Heart left ventricle (tissue), 16 donors: ENCODE measurements at places on chromosomes 1 and 21.

DNA sequence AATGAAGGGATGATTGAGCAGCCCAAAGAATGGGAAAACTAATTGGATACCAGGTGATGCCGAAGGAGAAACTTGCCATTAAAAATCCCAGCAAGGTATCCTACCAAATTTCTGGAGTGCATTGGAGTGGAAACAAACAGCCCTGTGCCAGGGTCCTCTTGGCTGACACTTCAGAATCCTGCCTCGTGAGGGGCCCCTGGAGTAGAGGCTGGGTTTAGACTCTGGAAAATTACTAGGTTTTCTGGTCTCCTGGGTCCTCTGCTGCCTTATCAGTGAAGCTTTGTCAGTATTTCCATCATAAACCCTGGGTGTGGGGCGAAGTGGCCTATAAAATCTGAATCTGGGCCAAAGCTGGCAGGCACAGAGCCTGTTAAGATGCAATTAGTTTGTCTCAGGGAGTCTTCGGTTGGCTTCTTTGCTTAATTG, 289.2 kb upstream of the USP24 start:
- DNase-seq: no peak

- no peak for DNase-seq
Observed at GRCh38 chr1:80926531-80926930, 874.2 kb upstream of the ADGRL2 start.

DNA sequence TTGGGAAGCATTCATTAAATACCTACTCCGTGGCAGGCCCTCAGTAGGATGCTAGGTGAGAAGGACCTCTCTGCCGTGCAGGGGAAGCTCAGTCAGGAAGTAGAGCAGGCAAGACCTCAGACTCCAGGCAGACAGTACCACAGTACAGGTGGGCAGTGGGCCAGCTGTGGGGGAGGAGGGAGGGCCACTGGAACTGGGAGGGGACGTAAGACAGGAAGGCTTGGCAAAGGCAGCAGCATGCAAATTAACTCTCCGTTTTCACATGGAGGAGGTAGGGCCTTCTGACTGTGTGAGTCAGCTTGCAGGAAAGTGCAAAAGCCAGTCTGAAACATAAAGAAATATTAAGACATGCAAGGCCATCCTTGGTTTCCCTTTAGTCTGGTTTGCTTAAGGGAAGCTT, 157.7 kb downstream of the TRIM33 start:
- DNase-seq: peak; percentile 65

DNA sequence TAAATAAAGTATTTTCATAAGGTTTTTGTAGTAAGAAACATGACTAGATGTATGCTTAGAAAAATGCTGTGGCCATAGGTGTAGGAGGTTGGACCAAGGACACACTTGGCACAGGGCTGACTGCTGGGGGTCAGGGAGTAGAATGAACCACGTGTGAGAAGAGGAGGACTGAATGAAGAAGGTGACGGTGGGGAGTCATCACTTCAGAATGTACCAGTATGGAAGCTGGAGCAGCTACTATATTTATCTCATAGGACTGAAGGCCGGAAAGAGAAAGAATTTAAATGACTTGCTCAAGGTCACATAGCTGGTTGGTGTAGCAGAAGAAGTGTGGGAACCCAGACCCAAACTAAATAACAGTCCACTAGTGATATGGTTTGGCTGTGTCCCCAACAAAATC, 79.8 kb upstream of the HAO2 start:
- DNase-seq: no peak

DNA sequence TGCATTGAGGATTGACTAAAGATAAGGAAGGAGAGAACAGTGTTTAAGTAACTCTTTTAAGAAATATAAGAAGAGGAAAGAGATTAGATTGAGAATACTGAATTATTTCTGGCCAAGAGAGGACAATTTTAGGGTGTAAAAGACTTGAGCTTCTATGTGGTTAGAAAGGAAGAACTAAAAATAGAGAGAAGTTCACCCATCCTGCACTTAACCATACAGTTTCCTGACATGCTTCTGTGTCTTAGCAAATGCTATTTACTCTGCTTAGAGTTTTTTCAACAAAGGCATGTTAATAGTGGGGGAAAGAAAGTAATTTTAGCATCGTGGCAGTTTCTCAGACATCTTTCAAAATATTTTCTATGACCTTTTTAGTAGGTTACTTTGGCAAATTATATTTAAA, 122.8 kb upstream of the GPR52 start:
- no peak for DNase-seq
